Stimulated activated naive CD4-positive, alpha-beta T cell (primary cell): ENCODE measurements at places on chromosomes 2 and 18.

DNA sequence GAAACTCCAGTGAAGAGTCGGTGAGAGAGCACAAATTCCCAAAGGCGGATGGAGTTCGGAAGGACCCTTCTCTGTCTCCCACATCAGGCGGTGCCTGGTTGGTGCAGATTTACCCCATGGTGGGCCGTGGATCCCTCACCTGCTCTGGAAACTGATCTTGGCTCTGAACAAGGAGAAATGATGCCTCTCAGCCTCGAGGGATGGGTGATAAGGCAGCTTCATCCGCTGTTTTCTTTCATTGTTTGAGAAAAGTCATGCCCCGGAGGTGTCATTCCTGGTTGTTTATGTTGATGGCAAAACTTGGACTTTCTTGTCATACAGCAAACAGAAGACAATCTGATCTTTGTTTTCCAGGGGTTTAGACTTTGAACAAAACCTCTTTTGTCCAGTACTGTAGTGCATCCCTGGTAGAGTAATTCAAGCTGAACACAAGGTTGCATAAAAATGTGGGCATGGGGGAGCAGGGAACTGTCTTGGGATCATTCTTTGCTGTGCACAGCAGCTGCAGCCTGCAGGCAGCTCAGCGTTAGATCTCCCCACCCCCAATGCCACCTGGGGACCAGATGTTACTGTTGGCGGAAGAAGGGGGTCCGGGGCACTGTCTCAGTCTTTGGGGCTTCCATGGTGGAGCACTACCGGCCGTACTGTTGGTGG, 81.3 kb downstream of the NFATC1 start:
- no peak for DNase-seq

DNA sequence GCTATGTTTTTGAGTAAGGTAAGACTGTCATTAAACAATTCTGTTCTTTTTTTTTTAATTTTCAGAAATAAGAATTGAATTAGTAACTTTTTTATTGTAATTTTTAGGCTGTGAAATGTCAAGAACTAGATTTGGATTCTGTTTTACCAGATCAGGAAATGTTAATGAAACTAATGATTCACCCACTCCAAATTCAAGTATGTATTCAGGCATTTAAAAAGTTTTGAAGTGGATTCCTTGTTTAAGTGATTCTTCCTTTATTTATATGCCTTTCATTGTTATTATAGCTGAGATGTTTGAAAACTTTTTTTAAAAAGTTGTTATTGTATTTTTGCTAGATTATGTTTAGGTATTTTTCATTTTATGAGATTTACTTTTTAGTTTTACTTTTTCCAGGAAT, 96.7 kb downstream of the UBR3 start:
- no peak for DNase-seq

GRCh38 chr2:158253170-158253569, 151.5 kb downstream of the UPP2 start:
- no peak for DNase-seq

GRCh38 chr2:233679196-233679595, 2.5 kb upstream of the UGT1A7 start:
- no peak for DNase-seq
